H9 (cell line): ENCODE measurements at places on chromosomes 4 and X. TPM values are rescaled to one million over a fixed set of nuclear protein-coding genes. Genes with fewer than 3 reads are reported as not detected.
A peak's percentile ranks its signal among the peaks of the same experiment; 100 is the strongest.

DNA sequence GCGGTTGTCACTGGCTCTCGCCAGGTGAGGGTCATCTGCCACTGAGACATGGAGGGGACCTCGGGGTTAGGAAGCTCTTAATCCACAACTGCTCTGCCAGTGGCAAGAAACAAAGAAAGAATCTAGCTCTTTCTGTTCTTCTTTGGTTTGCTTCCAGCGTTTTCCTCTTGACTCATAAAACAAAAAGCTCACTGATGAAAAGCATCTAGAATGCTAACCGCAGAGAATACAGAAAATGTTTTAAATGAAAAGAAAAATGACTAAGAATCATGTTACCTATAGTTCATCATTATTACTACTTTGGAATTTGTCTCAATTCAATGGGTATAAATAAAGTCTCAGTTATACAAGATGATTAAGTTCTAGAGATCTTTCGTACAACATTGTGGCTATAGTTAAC is 274.8 kb upstream of the TENM3 start:
- DNase-seq = no peak

- DNase-seq = no peak
Measured at GRCh38 chr4:48670587-48670986, 109.5 kb downstream of the FRYL start.

GRCh38 chr4:92714640-92715039 is 410.9 kb downstream of the GRID2 start:
- DNase-seq = peak; percentile 46

The ASMT gene
- total RNA-seq = 1.0 and 1.4 TPM in 2 replicates

DNA sequence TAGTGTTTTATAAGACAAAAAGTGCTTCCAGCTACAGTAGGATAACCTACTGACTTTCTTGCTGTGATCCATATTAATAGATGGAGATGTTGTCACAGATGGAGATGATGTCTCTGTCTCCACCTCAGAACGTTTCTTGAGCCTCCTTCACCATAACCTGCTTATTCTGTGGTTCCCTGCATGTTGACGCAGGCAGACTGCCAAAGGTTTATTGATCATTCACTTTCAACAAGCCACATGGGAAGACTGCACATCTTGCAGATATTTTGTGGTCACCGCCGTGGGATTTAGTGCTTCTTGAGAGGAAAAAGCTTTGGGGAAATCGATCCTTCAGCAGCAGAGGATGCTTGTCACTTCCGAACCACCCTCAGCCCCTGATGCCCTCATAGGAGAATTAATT is 943.0 kb upstream of the PRKX start:
- DNase-seq = no peak

DNA sequence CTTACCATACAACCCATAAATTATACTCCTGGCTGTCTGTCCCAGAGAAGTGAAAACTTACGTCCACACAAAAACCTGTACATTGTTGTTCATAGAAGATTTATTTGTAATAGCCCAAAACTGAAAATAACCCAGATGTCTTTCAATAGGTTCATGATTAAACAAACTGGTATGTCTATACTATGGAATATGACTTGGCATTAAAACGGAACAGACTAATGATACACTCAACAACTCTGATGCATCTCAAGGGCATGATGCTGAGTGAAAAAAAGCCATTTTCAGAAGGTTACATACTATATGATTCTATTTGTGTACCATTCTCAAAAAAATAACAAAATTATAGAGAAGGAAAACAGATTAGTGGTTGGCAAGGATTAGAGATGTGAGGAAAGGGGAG is 11.6 kb upstream of the MND1 start:
- DNase-seq = no peak

DNA sequence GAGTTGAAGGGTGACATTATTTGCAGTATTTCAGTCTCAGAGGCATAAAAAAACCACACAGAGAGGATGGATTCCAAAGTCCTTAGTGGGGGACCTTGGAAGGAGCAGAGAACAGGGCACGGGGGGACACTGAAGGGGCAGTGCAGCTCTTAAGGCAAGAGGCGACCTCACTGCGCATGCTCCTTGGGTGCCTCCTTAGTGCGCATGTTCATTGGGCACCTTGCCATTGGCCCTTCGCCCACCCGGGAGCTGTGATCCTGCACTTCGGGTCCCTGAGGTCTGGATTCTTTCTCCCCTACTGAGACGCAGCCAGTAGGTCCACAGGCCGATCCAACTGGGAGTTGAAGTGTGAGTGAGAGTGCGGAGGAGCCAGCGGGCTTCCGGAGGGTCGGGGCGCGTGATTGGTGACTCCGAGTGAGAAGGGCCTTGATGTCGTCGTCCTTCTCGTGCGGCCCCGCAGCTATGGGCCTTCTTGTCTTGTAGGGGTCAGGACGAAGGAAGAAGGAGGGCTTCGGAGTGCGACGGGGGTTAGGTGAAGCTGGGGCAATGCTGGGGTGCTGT is at the start of gene XAGE5:
Gene XAGE5, plus strand, starts transcription at position 223 of the 561 bp plus-strand sequence. CDS start 1,280 bp downstream, outside the sequence.
- DNase-seq = no peak

GRCh38 chr4:37770016-37770415 is 56.5 kb upstream of the PGM2 start:
- DNase-seq = no peak

The ADAM29 gene
- total RNA-seq = not detected in 2 replicates

The MAGEA8 gene
- total RNA-seq = not detected in 2 replicates

The TLR3 gene
- total RNA-seq = 0.92 and 0.97 TPM in 2 replicates

The FMR1NB gene
- total RNA-seq = not detected in 2 replicates

DNA sequence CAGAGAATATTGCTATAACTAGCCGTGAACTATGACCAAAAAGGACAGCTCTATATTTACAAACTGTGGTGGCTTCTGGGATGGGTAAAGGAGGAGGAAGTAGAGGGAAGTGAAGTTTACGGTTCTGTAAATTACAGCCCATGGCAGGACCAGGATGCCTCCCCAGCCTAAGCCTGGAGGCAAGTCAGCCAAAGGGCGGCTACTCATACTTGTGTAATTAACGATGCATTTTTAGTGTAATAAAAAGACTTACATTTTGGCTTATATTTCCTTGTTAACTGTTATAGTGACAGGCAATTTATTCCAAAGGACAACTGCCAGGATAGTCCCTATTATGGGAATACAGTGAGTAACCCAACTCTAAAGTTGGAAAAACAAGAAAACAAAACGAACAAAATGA is 139.9 kb upstream of the OTUD4 start:
- DNase-seq = no peak

DNA sequence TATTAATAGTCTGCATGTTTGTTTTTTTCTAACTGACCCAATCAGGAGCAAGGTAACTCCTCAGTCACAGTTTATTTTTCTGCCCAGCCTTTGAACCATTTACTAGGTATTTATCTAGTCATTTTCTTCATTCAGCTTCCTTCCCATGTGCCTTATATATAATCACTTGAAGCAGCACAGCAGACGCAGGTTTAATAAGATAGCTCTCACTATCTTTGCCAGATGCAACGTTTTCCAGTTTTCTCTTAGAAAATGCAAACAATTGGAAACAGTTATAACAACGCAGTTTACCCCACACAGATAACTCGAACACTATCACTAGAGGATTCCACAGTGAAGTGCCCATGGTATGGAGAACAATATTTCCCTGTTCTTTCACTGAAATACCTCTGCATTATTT is 56.4 kb upstream of the NFKB1 start:
- no peak for DNase-seq

- no peak for DNase-seq
Measured at GRCh38 chrX:46856483-46856882, 19.6 kb downstream of the RP2 start.

The PDLIM3 gene
- 12.0 and 13.1 TPM in 2 replicates for total RNA-seq

- DNase-seq = no peak
Measured at GRCh38 chr4:169650227-169650936, 30.0 kb downstream of the CLCN3 start.

GRCh38 chr4:1009542-1010394 is 1.7 kb upstream of the FGFRL1 start:
- DNase-seq = peak; percentile 73

DNA sequence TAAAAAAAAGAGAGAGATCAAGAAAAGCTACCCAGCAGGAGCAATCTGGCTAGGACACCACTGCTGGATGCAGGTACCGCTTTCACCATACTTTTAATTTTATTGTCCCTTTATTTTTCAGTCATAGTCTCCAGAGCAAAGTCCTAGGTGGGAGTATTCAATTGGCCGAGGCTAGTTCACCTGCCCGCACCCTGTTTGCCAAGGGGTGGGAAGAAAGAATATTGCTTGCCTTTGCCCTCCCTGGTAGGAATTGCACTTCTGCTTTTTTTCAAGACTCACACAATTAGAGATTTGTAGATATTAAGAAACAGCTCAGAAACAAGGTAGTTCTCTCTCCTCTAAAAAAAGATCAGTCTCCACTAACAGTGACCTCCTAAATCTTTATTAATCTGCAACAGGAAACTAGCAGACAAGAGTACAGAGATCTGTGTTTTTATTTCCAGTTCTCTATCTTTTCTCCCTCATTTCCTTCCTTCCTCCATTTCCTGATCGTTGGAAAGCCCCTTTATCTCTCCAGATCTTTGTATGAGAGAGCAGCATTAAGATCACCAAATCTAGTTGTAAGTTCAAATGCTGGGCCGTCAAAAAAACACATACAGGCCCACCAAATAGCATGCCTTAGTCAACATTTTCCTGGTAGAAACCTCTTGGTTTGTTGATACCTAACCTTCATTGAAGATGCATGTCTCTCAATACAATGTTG is 9.4 kb upstream of the RPGR start:
- DNase-seq = no peak

The CRMP1 gene
- 71.6 and 73.1 TPM in 2 replicates for total RNA-seq

DNA sequence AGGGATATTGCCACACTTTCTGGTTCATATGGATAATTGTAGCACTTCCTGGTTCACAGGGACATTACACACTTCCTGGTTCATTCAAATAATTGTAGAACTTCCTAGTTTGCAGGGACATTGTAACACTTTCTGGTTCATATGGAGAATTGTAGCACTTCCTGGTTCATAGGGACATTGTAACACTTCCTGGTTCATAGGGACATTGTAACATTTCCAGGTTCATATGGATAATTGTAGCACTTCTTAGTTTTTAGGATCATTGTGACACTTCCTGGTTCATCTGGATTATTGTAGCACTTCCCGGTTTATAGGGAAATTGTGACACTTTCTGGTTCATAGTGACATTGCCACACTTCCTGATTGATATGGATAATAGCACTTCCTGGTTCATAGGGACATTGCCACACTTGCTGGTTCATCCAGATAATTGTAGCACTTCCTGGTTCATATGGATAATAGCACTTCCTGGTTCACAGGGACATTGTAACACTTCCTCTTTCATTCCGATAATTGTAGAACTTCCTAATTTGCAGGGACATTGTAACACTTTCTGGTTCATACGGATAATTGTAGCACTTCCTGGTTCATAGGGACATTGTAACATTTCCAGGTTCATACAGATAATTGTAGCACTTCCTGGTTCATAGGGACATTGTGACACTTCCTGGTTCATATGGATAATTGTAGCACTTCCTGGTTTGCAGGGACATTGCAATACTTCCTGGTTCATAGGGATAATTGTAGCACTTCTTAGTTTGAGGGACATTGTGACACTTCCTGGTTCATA is 59.2 kb upstream of the CD99 start:
- no peak for DNase-seq

GRCh38 chrX:121389976-121390714 is 342.7 kb downstream of the GLUD2 start:
- DNase-seq = no peak

GRCh38 chrX:57044245-57044644 is 48.9 kb upstream of the SPIN3 start:
- no peak for DNase-seq
